Stimulated activated CD4-positive, alpha-beta T cell treated with anti-CD3 and anti-CD28 coated beads, Interleukin-15, amount 100 ng/mL, for 48 hours (primary cell): ENCODE measurements at places on chromosomes 1 and 21.
A peak's percentile ranks its signal among the peaks of the same experiment; 100 is the strongest.

DNA sequence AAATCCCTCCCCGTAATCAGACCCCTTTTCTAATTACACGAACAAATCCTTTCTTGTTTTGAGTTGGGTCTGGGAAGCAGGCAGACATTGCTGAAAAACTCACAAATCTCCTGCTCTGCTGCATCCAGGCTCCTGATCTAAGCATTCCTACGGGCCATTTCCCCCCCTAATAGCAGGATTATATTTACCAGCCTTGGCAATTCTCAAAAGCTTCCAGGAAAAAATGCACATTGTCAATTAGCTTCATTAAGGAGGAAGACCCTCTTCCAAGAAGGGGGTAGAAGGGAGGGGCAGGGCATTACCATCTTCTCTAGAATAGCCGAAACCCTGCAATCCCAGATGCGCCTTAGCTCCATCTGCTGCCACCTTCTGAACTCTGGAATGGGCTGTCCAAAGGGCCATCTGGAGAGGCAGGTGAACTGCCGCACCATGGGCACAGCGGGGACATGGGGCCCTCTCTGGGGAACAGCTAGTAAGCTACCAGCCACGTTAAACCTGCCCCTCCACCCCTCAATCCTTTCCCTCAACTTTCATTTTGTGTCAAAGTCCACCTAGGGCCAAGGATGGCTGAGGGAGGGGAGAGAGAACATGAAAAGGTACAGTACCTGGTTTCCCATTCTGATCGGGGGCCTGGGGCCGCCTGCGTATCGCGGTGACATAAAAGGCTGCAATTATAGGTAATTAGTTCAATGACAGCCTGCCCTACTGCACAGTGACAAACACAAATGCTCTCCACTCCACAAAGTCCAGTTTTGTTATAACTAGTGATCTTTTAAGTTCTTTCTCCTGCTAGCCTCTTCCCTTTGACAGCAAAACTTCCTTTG, 56.8 kb downstream of the MRPL37 start:
- DNase-seq: no peak

DNA sequence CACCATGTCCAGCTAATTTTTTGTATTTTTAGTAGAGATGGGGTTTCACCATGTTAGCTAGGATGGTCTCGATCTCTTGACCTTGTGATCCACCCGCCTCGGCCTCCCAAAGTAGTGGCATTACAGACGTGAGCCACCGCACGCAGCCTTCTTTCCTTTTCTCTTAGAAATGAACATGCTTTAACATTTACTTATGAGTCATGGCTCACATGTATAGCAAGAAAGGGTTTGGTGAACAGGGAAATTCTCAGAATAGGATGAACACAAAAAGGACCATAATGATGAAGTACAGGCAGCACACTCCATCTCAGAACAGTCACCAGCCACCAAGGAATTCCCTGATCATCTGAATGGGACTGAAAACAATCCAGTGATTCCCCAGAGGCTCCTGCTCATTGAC, 9.4 kb upstream of the VAMP4 start:
- no peak for DNase-seq

- DNase-seq: no peak
Measured at GRCh38 chr1:196493881-196494280, 114.4 kb downstream of the KCNT2 start.

- no peak for DNase-seq
Measured at GRCh38 chr1:150121236-150121862, 28.4 kb upstream of the PLEKHO1 start.

- no peak for DNase-seq
Measured at GRCh38 chr1:212669600-212669999, 30.0 kb downstream of the BATF3 start.

GRCh38 chr1:210272666-210273065, 40.1 kb downstream of the SERTAD4 start:
- DNase-seq: no peak

GRCh38 chr1:221344693-221345092, 397.2 kb downstream of the DUSP10 start:
- no peak for DNase-seq

- no peak for DNase-seq
Measured at GRCh38 chr1:180167021-180167701, 12.5 kb downstream of the QSOX1 start.

GRCh38 chr1:228185641-228185965, 20.0 kb downstream of the IBA57 start:
- no peak for DNase-seq

- no peak for DNase-seq
Measured at GRCh38 chr1:110433803-110434202, 17.1 kb upstream of the PROK1 start.

- DNase-seq: no peak
Measured at GRCh38 chr1:84122780-84123382, 21.2 kb upstream of the PRKACB start.

GRCh38 chr1:117664314-117664713, 58.5 kb downstream of the TENT5C start:
- DNase-seq: peak; percentile 42

DNA sequence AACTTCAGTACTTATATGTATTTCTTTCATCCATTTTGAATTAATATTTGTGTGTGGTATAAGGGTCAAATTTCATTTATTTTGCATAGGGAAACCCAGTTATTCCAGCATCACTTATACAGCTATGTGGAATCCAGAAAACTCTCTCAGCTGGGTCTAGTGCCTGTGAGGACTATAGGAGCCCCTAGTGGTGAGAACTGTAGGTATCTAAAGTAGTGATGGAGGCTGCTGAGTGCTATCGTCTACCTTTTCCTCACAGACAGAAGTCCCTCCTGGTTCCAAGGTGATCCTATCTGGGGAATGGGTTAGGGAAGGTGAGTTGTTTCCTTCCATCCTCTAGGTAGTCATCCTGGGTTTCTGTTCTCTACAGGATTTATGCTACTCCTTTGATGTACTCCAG, 352.0 kb upstream of the C1orf87 start:
- no peak for DNase-seq

- DNase-seq: no peak
Measured at GRCh38 chr1:201573030-201573429, 34.1 kb downstream of the NAV1 start.

DNA sequence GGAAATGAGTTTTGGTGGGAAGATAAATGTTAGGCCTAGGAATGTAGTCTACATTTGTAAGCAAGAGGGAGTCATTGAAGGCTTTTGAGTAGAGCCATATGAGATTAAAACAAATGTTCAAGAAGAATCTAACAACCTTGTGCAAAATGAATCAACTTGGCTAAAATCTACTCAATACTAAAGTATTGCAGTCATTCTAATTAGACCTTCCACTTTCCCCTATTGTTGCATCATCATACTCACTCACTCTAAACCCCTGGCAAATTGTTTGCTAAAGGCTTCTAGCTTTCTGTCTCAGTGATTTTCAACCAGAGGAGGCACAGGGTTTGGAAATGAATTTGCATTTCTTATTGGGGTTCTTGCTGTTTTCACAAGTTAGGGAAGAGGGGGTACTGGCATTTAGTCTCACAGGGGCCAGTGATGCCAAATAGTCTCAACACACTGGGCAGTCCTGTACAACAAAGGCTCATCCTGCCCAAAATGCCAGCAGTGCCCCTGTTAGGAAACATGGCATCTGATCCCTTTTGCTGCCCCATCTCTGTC, 85.3 kb downstream of the SEC16B start:
- no peak for DNase-seq

GRCh38 chr1:202659541-202659940, 50.7 kb downstream of the SYT2 start:
- DNase-seq: no peak

DNA sequence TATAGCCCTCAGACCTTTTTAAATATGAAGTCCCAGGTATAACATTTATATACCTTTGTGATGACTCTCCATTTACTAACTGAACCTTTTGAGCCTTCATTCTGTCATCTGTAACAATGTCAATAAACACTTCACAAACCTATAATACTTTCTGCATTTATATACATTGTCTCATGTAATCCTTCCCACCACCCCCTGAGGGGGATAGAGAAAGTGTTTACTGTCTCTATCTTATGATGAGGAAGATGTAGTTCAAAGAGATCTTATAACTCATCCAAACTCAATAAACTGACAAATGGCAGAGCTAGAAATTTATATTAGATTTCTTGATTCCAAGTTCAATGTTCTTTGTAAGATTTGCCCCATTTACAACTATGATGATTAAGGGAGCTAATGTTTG, 48.3 kb upstream of the CR2 start:
- DNase-seq: no peak

DNA sequence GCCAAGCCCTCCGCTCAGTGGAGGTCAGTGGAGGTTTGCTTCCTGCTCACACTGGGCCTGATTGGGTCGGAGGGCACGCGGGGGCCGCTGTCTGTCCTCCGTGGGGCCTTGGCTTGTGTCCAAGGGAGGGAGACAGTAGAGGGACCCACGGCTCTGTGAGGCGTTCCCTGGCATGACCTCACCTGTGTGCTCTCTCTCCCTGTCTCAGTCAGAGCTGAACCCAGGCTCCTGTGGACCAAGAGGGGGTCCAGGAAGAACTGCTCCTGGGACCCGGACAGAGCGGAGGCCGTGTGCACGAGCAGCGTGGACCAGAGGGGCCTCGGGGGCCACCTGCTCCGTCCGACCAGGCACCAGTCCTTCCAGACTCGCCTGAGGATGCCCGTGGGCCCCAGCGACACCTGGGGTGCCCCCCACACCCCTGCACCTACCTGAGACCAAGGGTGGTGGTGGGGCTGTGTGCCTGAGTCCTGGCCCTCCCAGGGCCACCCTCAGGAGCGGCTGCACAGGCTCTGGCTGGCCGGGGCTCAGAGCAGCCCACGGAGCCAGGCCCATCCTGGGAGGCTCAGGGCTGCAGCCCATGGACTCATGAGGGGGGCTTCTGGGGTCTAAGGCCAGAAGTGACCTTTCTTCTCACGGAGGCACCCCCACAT, 13.3 kb upstream of the TTLL10 start:
- no peak for DNase-seq

- no peak for DNase-seq
Measured at GRCh38 chr1:5977494-5978444, 14.5 kb downstream of the NPHP4 start.

DNA sequence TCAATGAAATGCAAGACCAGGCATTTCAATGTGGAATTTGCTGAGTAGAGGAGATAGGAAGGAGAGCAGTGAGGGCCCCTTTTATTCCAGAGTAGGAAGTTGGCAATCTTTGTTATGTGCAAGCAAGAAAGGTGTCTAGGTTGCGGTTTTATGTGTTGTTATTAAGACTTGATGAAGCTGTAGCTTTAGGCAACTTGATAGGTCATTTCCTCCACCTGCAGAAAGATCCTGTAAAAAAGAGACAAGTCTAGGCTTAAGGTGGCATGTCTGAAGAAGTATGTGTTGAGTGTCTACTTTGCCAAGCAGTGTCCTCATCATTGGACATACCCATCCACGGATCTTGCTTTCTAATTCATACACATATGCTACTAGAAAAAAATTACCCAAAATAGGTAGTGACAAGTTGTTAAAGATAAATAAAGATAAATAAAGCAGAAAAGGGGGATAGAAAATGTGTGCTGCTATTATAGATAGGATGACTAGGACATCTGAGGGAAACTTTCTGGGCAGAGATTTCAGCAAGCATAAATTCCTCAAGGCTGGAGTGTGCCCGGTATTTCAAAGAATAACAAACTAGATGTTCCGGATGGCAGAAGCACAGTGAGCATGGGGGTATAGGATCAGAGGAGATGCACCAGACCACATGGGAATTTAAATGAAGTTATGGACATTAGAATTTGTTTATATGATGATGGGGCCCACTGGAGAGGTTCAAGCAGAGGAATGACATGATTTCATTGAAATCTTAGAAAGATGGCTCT, 335.0 kb downstream of the TGFB2 start:
- DNase-seq: no peak

- DNase-seq: no peak
Measured at GRCh38 chr1:15867288-15867687, 19.8 kb downstream of the SPEN start.

- DNase-seq: no peak
Measured at GRCh38 chr1:200180821-200181220, 153.3 kb downstream of the NR5A2 start.

GRCh38 chr1:180281490-180281889, 51.4 kb downstream of the LHX4 start:
- DNase-seq: no peak

- DNase-seq: no peak
Measured at GRCh38 chr1:73066866-73067265, 784.5 kb upstream of the NEGR1 start.

DNA sequence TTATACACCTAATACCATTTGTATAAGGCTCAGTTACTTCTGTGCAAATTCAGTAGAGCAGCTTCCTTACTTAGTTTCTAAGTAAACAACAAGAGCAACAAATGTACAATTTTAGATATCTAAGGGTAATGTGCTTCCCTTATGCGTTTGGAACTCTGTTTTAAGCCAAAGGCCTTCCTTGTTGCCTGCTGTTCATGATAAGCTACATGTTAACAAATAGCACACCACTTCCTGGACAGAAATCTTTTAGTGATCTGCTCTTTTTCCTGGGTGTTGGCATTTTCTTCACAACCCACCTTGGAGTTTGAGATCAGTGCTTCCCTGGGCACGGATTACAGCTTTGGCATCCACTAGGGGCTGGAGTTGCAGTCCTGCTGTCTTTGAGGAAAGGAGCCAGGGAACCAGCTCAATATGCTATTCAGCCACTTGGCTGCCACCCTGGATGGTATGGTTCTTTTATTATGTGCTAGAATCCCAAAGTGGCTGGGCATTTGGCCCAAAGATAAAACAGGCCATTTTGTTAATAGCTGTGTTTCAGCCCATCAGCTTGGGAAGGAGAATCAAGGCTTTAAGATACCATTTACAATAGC, 55.6 kb upstream of the ADAR start:
- DNase-seq: no peak

DNA sequence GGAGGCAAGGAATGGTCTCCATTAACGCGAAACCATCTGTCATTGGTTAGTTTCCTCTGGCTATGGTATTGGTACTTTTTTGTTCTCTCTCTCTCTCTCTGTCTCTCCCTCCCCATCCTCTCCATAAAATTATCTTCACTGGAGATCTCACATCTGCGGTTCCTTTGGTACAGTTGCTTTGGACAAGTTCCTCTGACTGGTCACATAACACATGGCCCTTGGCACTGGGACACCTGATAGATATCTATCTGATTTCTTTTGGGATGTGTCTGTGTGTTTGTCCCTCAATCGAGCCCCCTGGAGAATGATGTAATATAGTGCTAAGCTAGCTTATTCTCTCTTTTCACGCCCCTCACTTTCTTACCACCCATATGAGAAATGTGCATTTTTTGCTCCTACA, 682.0 kb upstream of the B3GALT2 start:
- DNase-seq: no peak

DNA sequence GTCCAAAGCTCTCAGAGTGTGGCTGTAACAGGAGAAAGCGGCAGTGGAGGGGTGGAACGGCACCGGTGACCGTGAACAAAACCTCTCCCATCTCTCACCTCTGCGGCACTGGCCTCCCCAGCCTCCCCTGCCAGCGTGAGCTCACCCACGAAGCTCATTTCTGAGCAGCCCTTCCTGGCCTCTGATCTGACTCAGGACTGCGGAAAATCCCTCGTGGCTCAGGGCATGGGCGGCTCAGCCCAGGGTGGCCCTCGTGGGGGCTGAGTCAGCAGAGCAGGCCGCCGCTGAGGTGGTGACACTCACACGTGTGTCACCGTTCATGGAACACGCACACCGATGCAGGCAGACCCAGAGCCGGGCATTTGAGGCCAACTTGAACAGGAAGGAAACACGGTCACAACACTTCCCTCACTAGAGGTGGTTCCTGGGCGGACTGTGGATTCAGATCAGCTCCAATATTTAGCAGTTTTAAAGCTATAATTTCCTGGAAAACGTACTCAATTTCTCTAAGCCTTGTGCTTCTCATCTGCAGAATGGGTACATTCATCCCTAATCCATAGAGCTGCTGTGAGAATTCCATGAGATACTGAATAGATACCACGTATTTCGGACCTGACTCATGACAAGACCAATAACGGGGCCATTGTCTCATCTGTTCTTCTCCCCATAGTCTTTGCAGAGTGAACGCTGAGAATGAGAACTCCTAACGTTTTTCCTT, 115.0 kb upstream of the TMPRSS2 start:
- DNase-seq: peak; percentile 48
